ENCODE measurements at places on chromosomes 6 and 20.
A peak's percentile ranks its signal among the peaks of the same experiment; 100 is the strongest.

DNA sequence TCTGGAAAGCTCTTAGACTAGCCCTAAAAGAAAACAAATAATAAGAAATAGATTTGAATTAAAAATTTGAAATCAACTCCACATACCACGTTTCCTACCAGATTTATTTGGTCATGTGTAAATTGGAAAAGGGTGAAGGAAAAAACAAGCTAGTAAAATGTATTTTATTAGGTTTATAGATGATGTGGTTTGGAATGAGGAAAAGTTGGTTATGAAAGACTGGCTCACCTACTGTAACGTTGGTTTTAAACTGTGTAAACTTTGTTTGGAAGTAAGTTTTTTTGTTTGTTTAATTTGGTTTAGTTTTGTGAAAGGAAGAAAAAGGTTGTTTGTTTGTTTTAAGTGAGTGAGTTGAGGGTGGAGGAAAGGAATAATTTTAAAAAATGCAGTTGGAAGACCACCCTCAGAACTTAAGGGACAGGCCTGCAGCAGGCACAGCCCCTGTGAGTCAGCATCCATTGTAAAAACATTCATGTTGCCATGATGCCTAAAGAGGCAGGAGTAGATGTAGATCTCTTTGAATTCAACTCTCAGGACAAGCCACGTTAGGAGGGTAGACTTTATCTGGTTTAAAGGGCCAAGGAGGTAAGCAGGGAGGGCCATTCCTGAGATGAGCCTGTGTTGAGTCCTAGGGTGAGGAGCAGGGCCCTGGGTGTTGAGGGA, 93.7 kb upstream of the SCGN start:
- DNase-seq = no peak

DNA sequence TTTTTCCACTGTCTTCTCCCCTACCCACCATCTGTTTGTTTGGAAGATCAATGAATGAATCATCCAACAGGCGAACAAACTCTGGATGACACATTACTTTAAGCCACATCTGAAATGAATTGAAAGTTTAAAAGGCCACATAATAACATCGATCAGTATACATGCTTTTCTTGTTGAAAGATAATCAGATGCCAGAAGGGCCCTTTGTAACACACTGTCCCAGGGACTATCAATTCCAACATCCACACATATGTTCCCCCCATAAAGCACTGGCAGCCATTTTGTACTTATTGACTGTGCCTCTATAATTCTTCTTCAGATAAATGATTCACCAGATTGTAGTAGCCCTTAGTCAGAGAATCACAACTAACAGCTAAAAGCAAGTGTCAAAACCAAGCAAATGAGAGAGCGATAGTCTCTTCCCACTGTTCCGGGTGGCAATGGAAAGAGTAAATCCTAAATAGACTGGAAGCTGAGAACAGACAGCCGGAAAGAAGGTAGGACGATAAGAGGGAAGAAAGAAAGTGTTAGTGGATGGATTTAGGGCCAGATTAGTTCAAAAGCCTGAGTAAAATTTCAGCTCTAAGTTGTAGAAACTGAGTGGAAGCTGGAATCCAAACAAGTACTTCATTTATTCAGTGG, 184.9 kb upstream of the TENT5A start:
- peak; percentile 83 for DNase-seq

GRCh38 chr6:130676077-130676772, 151.0 kb upstream of the SMLR1 start:
- no peak for DNase-seq

- peak; percentile 18 for DNase-seq
Observed at GRCh38 chr6:15551798-15552197, 111.0 kb downstream of the DTNBP1 start.

DNA sequence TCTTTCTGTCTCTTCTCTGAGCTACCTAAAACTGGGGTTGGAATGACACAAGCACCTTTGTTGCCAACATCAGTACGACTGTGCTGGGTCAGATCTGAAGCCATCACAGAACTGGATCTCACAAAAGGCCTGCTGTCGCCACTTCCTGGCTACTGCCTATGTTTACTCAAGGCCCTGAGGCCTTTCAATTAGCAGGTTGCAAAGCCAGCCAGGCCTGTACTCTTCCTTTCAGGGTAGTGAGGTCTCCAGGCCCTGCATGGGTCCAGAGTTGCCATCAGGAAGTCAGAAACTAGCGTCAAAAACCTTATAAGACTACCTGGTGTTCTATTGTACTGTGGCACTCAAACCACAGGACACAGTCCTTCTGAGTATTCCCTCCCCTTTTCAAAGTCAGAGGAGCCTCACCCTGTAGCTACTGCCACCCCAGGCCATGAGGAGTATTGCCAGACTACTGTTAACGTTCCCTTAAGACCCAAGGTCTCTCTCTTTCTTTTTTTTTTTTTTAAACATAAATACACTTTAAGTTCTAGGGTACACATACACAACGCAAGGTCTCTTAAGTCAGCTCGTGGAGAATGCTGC, 937.4 kb upstream of the GJE1 start:
- DNase-seq = no peak

GRCh38 chr6:39524007-39524406, 201.2 kb downstream of the KIF6 start:
- DNase-seq = no peak

DNA sequence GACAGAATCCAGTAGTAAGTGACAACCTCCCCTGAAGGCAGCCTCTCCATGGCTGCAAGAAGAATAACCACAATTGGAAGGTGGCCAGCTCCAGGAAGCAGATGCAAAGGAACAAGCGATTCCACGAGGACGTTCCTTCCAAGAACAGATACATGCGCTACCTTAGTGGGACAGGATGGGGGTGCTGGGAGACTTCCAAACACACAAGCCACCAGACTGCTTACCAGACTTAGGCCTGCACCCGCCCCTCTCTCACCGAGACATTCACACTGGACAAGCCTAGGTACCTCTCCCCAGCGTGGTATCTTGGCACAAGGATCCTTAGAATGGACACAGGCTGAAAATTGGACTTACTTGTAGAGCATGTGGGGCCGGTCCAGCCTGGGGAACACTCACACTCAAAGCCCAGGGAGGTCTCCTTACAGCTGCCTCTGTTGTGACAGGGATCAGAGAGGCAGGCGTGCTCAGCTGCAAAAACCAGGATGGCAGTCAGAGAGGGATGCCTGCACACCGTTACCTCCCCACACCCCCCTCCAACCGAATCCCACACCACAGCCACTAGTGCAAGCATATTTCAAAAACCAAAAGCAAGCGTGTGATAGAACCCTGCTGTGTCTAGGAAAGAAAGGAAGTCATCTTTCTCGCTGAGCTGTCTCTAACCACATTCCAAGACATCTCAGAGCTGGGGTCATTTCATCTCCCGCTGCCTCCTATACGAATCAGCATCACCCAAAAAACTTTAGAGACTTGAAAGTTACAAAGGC, 22.4 kb downstream of the JAG1 start:
- peak; percentile 88 for DNase-seq

Measured in fibroblast of skin of right quadriceps (primary cell).